Nephron progenitor cell (in vitro differentiated cells): ENCODE measurements at places on chromosomes 5 and 9.

DNA sequence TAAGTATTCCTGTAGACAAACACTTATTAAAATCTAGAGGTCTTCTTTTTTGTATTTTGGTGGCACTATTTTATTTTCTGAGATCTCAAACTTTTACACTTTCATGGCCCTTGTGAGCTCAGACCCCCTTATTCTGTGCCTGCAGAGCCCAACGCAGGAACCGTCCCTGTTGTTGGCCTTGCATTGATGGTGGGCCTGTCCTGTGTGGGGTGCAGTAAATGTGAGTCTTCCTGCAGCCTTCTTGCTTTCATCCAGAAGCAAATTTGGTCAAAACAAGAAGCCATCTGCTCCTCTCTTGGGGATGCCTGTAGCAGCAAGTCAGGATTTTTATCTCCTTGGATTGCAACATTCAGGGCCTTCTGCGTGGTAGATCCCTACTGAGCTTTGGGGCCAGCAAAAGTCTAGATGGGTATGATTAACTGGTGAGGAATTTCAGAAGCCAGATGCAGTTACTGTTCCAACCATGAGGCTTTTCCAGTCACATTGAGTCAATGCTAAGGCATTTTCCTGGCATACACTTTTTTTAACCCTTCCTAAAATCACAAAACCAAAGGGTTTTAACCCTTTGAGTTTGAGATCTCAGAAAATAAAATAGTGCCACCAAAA lies 31.7 kb downstream of the BASP1 start:
- no peak for DNase-seq

- DNase-seq = no peak
Measured at GRCh38 chr9:93066978-93067603, 8.6 kb downstream of the SUSD3 start.

DNA sequence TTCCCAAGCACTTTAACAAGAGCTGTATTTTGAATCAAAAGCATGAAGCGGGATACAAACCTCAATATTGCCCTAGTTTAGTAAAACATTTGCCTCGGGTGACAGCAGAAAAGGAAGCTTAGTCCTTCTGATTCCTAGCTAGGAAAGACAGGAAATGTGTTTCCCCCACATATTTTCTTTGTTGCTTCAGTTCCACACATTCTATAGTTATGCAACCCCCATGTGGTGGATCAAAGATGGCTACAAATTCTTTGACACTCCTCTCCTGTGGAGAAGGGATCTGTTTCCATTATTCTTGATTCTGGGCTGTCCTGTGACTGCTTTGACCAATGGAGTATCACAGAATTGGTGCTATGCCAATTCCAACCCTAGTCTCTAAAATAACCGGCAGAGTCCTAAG lies 89.1 kb upstream of the SLC30A5 start:
- DNase-seq = no peak

DNA sequence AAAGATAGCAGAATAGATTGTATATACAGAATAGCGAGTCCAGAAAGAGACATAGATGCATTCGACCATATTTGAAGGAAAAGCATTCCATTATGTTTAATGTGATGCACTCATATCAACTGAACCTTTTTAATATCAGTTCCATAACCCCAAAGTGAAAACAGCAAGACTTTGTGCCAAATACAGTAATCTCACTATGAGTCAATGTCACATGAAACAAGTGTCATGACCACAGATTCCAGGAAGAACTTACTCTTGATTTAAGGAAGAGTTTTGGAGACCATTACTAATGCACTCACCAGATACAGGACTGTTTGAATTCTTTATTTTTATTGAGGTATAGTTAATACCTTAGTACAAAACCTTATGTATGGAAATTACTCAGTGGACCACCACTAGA lies 220.5 kb downstream of the SH3GL2 start:
- DNase-seq = no peak

DNA sequence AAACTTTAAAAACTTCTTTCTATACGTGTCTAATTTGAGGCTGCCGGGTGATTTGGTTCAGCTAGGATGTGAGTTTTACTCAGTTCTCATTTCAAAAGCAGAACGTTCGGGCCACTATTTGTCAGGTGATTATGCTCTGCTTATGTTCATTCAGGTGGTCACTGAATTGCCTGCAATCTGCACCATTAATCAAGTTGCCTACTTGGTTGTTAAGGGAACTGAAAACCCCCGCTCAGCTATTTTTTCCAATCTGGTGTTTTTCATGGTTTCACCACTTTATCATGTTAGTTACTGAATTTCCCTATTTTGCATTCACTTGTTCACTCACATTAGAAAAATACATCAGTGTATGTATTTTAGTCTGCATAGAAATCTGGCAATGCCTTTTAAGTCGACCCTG lies 523.0 kb downstream of the CSNK1G3 start:
- DNase-seq = no peak

DNA sequence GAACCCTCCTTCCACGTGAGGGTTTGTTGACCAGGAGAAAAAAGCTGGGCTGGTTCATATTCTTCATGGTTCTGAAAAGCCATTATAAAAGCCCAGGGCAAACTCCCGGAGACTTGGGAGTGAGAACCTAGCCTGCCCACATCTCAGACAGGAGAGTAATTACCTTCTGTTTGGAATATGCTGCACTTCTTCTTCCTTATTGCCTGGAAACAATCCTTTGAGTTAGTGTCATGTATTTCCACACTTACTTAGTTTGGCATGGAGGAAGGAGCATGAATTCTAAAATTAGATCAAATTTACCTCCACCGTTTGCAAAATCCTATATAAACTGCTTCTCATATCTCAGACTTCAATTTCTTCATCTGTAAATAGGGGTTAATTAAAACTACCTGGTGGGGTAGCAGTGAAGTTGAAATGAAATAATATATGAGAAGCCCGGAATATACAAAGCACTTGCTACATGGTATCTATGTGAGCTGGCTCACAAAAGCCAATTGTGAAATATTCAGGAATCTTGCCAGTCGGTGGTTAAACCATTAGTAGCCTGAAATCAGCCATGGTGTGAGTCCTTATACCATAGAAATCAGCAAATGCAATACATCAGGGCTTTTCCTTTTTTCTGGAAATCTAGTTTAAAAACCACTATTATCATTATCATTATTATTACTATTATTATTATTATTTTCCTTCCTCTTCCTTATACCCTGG lies 140.0 kb upstream of the RAD23B start:
- DNase-seq = no peak

GRCh38 chr5:54093081-54093492 lies 217.3 kb downstream of the ARL15 start:
- no peak for DNase-seq

GRCh38 chr5:43514471-43514815 lies 505 bp downstream of the C5orf34 start:
- DNase-seq = no peak

GRCh38 chr5:111070272-111071134 lies 1.0 kb upstream of the TSLP start:
- peak; percentile 68 for DNase-seq

DNA sequence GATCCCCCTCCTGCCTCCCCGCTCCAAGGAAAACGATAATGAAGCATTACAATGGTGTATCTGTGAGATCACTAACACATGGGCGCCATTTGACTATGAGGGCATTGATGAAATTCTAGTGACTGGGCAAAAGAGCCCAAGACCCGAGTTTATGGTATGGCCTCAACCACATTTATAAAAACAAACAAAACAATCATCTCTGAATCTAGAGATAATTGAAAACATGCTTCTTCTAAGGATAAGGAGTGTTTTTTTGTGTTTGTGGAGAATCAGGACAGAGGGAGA lies 100.9 kb upstream of the SEMA6A start:
- no peak for DNase-seq

- no peak for DNase-seq
Measured at GRCh38 chr5:83077662-83078261, 415 bp downstream of the XRCC4 start.

- DNase-seq = no peak
Measured at GRCh38 chr5:81140943-81141342, 92.2 kb upstream of the CKMT2 start.

GRCh38 chr5:2496126-2496525 lies 255.4 kb downstream of the IRX2 start:
- DNase-seq = no peak

DNA sequence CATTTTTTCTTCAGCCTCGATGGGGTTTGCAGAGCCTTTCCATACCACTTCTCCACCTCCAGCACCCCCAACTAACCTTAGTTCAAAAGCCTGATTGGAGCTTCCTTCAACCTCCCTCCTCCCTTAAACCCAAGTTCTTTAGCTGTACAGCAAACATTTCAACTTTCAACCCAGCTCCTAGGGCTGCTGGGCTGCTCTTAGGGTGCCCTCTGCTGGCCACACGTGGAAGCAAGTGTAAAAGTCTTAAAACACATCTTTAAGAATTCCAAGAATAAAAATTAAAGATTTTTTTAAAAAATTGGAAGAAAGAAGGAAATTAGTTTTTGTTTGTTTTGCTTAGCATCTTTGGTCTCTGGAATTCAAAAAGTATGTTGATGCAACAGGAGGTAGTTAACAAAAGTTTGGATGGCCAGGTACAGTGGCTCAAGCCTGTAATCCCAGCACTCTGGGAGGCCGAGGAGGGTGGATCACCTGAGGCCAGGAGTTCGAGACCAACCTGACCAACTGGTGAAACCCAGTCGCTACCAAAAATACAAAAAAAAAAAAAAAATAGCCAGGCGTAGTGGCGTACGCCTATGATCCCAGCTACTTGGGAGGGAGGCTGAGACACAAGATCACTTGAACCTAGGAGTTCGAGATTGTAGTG lies 15.5 kb upstream of the HSD17B3 start:
- DNase-seq = peak; percentile 69

GRCh38 chr9:78676623-78677022 lies 379.7 kb downstream of the PSAT1 start:
- no peak for DNase-seq

DNA sequence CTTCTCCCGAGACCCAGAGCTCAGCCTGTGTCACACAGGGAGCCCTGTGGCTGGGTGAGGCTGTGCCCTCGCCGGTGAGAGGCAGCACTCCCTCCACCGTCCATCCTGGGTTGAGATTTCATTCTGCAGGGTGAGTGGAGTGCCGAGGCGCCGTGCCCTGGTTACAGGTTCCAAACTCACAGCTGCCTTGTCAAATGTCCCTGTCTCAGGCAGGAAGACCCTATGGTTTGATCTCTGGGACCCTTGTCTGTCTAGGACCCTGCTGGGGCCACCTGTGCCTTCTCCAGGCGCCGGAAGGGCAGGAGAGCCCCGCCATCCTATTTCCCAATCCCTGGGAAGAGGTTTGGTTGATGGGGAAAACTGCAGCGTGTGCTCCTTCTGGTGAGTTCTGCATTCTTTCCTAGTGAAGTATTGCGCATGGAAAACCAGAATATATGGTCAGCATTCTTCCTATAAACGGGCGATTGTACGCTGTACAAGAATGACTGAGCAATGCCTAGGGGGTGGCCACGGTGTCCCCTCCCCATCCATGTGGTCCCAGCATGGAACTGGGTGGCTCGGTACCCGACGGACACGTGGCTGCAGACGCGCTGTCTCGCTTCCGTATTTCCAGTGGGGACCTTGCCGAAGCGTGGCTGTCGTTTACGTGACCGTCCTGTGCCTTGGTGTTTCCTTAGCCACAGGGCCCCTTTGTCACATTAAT lies 95.9 kb upstream of the COL5A1 start:
- DNase-seq = no peak

DNA sequence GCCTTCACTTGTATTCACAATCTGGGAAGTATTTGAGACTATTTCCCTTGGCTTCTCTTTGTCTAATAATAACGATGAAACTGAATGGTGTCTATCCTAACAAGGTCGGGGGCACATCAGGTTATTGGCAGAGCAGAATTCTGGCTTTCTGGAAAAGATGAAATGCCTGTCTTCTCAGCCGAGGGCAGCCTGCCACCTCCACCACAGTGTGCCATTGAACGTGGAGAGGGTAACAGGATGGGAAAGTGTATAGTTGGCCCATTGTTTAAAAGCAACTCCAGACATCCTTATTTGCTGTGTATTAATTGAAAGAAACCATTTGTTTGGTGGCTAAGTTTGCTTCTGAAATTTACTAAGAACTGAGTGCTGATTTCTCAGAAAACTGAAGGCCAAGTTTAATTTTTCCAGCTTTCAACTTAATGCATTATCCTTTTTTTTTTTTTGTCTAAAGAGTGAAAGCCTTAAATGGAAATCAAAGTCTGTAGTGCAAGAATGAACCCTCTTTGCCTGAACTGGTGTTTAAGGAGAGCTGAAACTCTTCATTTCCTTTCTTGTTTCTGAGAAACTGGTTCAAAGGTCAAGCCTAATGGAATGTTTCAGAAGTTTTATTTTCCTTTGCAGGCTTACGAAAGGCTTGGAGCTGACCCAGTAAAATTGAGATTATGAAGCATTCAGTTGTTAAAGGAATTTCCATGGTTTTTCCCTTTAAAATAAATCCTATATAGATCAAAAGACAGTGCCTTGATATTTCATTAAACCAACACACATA lies 563.7 kb upstream of the DAP start:
- DNase-seq = no peak

GRCh38 chr5:100902440-100903038 lies 543 bp downstream of the ST8SIA4 start:
- DNase-seq = no peak

- no peak for DNase-seq
Measured at GRCh38 chr5:139850423-139851016, 54.9 kb downstream of the PSD2 start.

DNA sequence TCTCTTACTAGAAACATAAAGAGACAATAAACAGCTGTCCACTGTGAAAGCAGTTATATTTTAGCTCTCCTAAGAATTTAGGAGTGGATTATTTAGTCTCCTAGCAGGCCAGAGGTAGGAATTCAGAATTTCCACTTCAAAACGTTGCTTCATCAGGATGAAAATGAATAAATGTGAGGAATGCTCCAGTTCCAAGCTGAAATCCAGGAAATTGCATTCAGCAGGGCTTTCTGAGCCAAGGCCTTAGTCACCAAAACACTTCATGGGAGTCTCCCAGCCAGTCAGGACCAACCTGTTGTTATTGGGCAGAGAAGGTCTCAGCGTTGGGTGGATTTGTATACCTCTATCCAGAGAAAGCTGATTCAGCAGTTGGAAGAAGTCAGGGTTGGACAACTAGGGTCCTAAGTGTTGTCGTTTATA lies 1040.3 kb downstream of the TLE1 start:
- DNase-seq = no peak

- DNase-seq = peak; percentile 16
Measured at GRCh38 chr5:127425037-127425436, 92.4 kb upstream of the PRRC1 start.

DNA sequence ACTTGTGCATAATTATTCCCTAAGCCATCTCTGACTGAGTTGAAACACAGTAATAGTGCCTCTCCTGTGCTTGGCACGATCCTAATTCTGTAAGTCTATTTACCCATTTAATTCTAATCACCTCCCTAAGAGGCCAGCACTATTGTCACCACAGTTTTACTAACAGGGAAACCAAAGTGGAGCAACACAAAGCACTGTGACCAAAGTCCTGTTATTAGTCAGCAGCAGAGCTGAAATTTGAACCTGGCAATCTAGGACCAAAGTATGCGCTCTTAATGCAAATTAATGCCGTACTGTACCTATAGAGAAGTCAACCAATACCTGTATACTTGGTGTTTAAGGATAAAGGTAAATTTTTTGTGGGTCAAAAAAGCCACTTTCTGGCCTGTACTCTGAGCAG lies 77.1 kb upstream of the CNTLN start:
- no peak for DNase-seq

- DNase-seq = no peak
Measured at GRCh38 chr5:76292620-76293322, 110.3 kb upstream of the IQGAP2 start.

- no peak for DNase-seq
Measured at GRCh38 chr5:157311595-157311994, 45.7 kb downstream of the CYFIP2 start.

- DNase-seq = no peak
Measured at GRCh38 chr5:134964359-134965270, 3.1 kb upstream of the CATSPER3 start.

- no peak for DNase-seq
Measured at GRCh38 chr9:94912700-94913249, 186.3 kb downstream of the AOPEP start.

- DNase-seq = no peak
Measured at GRCh38 chr5:17359451-17360011, 138.5 kb upstream of the TAF11L2 start.
